ENCODE measurements at places on chromosomes 11 and 22. TPM values are rescaled to one million over a fixed set of nuclear protein-coding genes. Genes with fewer than 3 reads are reported as not detected.

PCNX3 gene
- 28.3 TPM for total RNA-seq

MMP27 gene
- total RNA-seq = not detected

NPAS4 gene
- total RNA-seq = not detected

MIAT gene
- total RNA-seq = 0.79 TPM

SDF2L1 gene
- 14.9 TPM for total RNA-seq

HPX gene
- total RNA-seq = 2.4 TPM

SULT4A1 gene
- total RNA-seq = 0.11 TPM

ST13 gene
- total RNA-seq = 234 TPM

SLC25A18 gene
- total RNA-seq = not detected

MYBPC3 gene
- total RNA-seq = not detected

EFEMP2 gene
- total RNA-seq = 68.7 TPM

ENTHD1 gene
- total RNA-seq = not detected
